ENCODE measurements at places on chromosomes 7 and 10.

GRCh38 chr10:7239312-7239985, 171.4 kb downstream of the SFMBT2 start:
- no peak for DNase-seq

DNA sequence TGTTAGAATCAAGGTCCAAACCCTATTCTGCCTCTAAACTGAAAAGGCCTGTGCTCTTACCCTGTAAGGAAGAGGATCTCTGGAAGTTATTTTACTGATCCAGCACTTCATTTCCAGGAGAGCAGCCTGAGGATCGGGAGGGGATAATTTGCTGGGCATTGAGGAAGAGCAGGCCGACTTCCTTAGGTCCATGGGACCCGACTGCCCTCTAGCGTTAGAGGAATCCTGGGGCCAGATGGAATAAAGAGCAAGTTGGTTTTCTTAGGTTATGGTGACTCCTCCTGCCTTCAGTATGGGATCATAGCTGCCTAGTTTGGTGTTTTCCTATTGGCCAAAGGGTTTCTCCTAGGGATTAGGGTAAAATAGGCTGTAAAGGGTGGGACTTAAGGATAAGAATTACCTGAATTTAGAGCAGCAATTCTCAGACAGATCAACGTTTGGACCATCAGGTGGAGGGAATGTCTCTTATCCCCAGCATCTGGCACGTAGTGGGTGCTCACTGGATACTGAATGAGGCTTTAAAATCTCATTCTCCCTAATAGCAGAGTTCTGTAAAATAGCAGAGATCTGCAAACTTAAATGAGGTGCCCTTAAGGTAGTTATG, 40.0 kb upstream of the SORBS1 start:
- DNase-seq, result peak; percentile 56

- DNase-seq, result peak; percentile 78
Observed at GRCh38 chr10:97889461-97890265, 40.0 kb downstream of the GOLGA7B start.

DNA sequence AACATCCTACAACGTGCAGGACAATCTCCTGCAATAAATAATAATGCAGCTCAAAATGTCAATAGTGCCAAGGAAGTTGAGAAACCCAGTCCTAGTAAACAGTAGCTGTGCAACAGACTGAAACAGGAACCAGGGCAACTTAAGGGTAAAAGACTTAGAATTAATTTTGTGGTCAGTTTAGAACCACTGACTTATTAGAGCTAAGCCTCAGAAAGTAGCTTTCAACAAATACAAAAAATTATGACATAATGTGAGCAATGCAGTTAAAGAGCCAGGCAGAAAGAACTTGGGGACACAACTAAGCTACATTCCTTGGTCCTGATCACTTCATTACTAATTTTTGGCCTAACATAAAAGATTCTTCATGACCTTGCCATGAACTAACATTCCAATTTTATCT, 195.4 kb downstream of the MACC1 start:
- DNase-seq, result peak; percentile 35

GRCh38 chr7:121084748-121085336, 96.3 kb downstream of the CPED1 start:
- peak; percentile 93 for DNase-seq

GRCh38 chr7:112252691-112253090, 46.2 kb downstream of the ZNF277 start:
- no peak for DNase-seq

GRCh38 chr7:128427289-128427891, 17.6 kb upstream of the IMPDH1 start:
- DNase-seq, result peak; percentile 15

GRCh38 chr10:89303161-89303560, 1.3 kb downstream of the IFIT2 start:
- DNase-seq, result no peak

DNA sequence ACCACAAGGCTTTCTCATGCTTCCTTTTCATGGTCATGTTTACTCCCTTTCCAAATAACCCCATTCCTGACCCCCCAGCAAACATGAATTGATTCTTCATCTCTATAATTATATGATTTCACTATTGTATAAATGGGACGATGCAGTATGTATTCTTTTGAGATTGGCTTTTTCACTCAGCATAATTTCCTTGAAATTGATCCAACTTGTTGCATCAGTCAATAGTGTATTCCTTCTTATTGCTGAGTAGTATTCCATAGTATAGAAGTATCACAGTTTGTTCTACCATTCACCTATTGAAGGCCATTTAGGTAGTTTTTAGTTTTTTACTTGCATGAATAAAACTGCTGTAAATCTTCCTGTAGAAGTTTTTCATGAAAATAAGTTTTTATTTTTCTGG, 264.7 kb downstream of the BAMBI start:
- DNase-seq, result no peak

- no peak for DNase-seq
Observed at GRCh38 chr10:128014236-128014635, 107.3 kb downstream of the PTPRE start.

GRCh38 chr7:1914743-1915142, 244.7 kb downstream of the ELFN1 start:
- no peak for DNase-seq

GRCh38 chr10:25487266-25487665, 312.5 kb downstream of the GPR158 start:
- no peak for DNase-seq

DNA sequence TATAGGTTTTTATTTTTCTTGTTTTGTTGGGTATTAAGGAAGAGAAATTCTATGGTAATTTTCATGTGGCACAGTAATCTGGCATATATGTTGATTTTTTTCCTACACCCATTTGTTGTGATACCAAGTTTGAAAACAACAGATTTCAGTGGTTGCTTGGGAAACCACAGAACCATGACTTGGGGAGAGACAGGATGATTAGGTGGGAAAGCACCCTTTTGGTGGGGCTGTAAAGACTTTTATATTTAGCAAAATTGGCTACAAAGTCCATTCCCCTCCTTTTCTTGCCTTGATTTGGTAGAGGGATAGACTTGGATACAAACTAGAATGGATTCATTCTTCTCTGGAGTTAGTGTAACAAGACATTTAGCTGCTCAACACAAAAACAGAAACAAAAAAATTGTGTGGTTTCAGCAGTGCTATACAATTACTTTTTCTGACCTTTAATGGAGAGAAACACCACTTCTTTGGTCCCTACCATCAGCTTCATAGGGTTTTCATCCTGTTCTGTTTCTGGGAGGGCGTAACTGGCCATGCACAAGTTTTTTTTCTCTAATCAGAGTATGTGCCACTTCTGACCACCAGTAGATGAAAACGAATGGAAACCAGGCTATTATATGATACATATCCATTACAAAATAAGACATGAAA, 52.7 kb downstream of the FIGNL1 start:
- no peak for DNase-seq

DNA sequence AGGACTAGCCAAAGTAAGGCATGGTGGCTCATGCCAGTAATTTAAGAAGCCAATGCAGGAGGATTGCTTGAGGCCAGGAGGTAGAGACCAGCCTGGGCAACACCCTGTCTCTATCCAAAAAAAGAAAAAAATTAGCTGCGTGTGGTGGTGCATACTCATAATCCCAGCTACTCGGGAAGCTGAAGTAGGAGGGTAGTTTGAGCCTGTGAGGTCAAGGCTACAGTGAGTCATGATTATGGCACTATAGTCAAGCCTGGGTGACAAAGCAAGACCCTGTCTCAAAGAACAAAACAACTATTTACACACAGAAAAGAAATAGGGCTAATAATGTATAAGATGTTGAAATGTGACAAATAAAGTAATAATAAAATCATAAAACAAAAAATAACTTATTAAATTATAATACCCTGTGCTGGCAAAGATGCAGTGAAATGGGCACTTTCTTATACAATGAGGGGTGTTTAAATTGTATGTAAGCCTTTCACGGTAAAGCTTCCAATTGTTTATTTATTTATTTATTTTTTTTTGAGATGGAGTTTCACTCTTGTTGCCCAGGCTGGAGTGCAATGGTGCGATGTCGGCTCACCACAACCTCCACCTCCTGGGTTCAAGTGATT, 175.2 kb downstream of the TPST1 start:
- DNase-seq, result peak; percentile 15

- DNase-seq, result no peak
Observed at GRCh38 chr7:29987083-29987482, 2.5 kb downstream of the SCRN1 start.

GRCh38 chr7:20479706-20480105, 135.8 kb upstream of the ABCB5 start:
- no peak for DNase-seq

DNA sequence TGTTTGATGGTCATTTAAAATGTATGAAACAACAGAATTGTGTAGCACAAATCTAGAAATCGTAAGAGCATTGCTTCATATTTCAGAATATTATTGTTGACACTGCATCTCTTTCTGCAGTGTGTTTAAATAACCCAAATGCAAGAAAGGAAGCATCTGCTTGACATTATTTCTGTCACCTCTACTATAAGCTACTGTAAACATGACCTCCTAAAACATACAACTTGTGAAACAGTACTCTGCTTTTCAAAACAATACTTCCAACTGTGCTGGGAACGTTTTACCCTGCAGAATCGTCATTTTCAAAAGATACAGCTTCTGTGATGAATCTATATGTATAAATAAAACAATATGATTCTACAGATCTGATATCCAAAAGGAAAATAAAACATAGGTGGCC, 82.0 kb downstream of the RNF133 start:
- no peak for DNase-seq

DNA sequence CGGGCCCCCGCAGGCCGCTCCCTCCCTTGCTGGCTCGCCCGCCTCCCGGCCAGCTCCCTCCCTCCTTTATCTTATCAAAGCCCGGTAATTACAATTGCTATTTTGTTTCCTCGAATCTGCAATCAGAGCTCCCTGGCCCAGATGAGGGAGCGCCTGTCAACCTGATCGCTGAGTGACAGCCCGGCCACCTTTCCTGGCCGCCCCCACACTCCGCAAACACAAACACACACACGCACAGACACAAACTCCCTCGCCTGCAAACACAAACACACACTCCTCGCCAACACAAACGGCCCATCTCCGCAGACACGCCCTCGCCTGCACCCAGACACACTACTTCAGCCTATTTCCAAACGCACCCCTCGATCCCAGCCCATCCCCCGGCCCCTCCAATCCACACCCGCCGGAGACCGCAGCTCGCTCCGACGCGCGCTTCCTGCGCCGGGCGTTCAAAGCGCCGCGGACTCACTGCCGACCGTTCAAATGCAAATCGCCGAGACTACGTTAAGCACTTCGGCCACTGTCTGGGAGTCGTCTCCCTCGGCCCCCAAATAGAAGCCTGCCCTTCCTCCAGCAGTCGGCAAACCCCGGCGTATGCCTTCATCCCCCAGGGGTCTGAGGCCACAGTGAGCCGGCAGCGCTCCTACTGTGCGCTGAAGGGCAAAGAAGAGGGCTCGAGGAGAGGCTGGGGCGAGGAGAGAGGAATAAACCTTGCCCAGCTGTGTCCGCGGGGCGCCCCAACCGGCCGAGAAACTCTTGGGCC, 3.0 kb upstream of the FGF8 start:
- no peak for DNase-seq

DNA sequence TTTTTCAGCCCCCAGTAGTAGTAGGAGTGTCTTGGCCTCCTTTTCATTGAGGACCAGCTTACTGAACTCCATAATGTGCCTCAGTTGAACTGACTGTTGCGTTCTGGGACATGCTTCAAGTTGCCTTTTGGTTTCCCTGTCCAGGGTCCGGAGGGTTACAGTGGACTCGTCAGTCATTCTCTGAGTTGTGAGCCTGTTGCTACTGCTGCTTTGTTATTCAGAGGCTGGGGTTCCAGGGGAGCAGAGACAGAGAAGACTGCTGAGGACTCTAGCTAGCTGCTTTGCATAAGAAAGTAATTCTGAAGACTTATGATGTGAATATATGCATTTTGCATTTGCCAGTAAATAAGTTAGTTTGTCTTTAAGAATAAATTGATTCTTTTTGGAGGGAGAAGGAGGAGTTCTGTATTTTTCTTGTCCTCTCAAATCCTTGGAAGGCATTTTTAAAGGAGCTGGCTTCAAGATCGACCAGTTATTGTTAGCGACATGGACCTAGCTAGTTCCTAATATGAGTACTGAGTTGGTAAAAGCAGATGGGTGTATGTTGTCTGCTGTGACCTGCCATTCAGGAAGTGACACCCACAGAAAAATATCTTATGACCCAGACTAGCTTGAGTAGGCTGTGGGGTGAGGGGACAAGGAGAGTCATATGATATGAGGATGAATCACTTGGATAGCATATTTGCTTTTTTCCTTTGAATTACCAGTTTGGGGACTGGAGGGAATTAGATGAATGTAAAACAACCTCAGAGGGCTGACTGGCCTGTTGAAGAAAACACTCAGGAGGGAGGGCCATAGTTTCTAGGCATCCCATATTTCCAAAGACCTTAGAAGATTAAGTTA, 8.3 kb downstream of the PI4K2A start:
- peak; percentile 63 for DNase-seq

GRCh38 chr10:13315361-13315760, 15.5 kb upstream of the PHYH start:
- DNase-seq, result no peak

GRCh38 chr10:62754963-62755362, 49.6 kb upstream of the ADO start:
- DNase-seq, result no peak

DNA sequence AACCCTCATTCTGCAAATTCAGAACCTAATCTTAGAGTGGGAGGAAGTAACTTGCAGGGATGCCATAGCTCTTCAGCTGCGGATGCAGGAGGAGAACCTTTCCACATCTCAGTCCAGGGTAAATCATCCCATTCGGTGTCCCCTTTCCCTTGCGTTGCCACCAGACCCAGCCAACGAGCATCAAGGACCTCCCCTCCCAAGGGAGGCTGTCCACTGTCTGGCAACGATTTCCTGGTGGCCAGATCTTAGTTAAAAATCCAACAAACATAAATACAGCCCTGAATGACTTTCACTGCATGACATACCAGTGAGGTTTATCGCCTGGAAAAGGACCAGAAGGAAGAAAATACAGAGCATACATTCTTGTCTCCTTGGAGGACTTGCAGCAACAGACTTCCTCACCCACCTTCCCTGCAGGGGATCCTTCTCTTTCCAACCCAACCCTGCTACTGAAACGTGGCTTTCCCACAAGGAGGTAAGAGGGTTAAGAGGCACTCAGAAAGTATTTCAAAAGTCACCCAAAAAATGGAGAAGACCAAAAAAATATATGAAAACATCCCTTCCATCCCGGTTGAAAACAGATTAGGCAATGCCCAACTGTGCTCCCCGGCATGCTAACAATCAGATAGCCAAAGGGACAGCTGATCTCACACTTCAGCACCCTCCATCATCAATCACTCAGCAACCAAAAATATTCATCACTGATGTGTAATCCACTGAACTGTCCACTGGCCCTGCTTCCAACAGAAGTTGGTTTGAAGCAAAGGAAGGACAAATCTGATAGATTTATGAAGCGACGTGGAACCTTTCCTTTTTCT, 206.6 kb downstream of the TNS3 start:
- no peak for DNase-seq

DNA sequence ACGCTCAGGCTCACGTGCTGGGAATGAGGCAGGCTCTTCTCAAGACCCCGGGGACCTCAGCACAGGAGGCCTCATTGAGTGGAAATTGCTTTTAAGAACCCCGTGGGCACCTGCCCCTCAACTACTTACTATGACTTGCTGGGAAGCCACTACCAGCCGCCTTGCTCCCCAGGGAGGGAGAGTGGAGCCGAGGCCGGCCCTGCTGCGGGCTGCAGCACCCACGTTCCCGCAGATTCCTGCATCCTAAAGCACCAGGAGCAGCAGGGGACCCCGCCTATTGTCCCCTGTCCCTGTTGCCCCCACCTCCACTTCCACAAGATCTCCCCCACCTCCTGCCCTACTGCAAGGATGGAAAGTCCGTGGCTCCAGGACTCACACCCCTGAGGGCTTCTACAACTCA, 541.6 kb upstream of the PFKP start:
- no peak for DNase-seq

GRCh38 chr10:46229144-46229563, 57.6 kb upstream of the ANTXRL start:
- DNase-seq, result no peak

GRCh38 chr7:55887821-55888247, 578 bp downstream of the ZNF713 start:
- DNase-seq, result no peak

Measured in epithelial cell of proximal tubule (primary cell).